ENCODE measurements at places on chromosomes 1 and 21. TPM values are rescaled to one million over a fixed set of nuclear protein-coding genes. Genes with fewer than 3 reads are reported as not detected.

Gene OR6N1
- total RNA-seq = not detected

Gene RNF207
- total RNA-seq = 5.2 TPM

Gene PPIAL4G
- not detected for total RNA-seq

Gene GPA33
- not detected for total RNA-seq

Gene UBIAD1
- 6.2 TPM for total RNA-seq

Gene RIPPLY3
- not detected for total RNA-seq

Gene LYSMD1
- total RNA-seq = 2.6 TPM

Gene USH2A
- total RNA-seq = not detected

Gene CA6
- not detected for total RNA-seq

Gene POU2F1
- 6.7 TPM for total RNA-seq

Gene PDE4B
- 55.6 TPM for total RNA-seq

Gene CHI3L2
- total RNA-seq = not detected

Gene FNDC5
- total RNA-seq = not detected

Gene AGMAT
- 2.3 TPM for total RNA-seq

Gene SGIP1
- 49.2 TPM for total RNA-seq

Gene KCNE1
- 0.15 TPM for total RNA-seq

Gene CCDC17
- total RNA-seq = 0.65 TPM

Data from epithelial cell of umbilical artery (primary cell).